ENCODE measurements at places on chromosomes 6 and 20.

DNA sequence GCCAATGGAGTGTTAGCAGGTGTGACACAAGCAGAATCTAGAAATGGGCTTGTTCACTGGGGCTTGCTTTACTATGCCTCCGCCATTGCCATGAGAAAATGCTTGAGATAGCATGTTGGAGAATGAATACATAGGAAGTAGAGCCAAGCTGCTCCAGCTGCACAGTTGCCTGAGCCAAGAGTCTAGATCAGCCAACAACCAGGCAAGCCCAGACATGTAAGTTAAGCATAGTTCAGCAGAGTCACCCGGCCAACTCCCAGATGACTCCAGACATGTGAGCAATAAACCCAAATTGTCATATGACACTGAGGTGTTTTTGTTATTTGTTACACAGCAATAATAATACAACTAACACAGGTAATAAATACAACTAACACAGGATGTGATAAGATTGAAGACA lies 167.9 kb downstream of the HAO1 start:
- DNase-seq, result no peak

GRCh38 chr6:167565884-167566599 lies 241.2 kb downstream of the TTLL2 start:
- no peak for DNase-seq

DNA sequence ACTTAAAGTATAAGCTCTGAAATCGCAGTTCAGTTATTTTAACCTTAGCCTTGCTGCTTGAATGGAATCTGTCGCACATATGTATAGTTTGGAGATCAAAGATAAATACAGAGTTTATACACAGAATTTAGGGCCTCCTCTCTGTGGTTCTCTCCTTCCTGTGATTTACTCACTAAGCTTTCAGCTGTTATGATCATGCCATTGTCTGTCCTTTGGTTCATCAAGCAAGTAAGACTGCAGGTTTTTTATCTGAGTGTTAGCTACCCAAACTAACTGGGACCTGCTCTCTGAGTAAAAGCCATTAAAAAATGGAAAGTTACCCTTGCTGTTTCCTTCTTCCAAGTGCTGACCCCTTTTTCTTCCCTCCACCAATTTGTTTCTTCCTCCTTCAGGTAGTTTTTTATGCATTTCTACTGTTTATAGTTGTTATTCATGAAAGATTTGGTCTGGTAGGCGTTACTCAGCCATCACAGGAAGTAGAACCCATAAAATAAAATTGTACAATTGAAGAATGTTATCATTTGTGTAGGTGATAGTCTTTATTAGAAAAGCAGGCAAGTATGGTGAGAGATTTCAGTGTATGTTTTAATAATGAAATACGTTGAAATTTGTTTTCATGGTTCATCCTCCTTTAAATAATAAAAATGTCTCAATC lies 33.7 kb upstream of the SUMO4 start:
- DNase-seq, result no peak

DNA sequence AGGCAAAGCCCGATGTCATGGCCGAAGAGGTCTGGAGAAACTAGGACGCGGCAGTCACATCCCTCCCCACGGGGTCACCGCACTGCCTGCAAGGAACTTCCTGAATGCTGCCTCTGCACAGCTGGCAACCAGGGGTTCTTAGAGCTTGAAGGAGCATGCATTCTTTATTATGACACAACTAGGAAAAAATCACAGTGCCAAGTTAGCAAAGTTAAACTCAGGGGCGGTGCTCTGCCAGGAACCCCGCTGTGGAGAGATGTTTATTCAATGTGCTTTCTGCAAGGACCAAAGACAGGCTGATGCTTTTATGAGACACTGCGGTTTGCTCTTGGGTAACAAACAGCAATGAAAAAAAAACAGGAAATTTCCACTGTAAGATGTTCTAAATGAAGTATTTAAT lies 287.3 kb upstream of the FOXQ1 start:
- no peak for DNase-seq

DNA sequence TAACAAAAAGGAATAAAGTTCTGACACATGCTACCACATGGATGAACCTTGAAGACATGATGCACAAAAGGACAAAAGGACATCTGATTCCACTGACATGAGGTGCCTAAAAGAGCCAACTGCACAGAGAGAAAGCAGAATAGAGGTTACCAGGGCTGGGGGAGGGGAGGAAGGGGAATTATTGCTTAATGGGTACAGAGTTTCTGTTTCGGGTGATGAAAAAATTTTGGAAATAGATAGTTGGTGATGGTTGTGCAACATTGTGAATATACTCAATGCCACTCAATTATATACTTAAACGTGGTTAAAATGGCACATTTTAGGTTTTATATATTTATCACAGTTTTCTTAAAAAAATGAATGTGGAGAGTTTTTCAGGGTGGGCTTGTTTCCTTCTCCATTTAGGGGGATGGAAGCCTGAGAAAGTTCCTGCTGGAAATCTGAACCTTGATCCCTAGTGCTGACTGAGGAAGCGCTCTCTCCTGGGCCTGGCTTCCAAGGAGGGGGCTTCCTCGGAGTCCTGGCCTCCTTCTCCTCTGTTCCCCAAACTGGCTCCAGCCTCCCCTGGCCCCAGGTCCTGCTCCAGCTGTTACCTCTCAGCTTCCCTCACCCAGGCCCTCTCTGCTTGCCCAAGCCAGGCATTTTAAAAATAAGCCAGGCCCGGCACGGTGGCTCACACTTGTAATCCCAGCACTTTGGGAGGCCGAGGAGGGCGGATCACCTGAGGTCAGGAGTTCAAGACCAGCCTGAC lies 79.2 kb downstream of the NOL4L start:
- DNase-seq, result no peak

- DNase-seq, result no peak
These were observed 67.7 kb downstream of the PHACTR2 start for GRCh38 chr6:143745166-143746133.

DNA sequence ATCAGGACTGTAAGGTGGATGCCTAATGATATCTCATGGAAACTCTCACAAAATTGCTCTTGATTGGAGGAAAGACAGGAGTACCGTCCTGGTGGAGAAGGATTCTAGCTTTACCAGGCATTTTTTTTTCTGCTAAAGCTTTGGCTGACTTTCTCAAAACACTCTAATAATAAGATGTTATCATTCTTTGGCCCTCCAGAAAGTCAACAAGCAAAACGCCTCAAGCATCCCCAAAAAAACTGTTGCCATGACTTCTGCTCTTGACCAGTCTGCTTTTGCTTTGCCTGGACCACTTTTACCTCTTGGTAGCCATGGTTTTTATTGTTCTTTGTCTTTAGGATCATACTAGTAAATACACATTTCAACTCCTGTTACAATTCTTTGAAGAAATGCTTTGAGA lies 55.5 kb upstream of the RUNX2 start:
- no peak for DNase-seq
